ENCODE measurements at places on chromosomes 6 and 20.

- DNase-seq, result no peak
Observed at GRCh38 chr6:73639040-73639439, 14.8 kb downstream of the SLC17A5 start.

DNA sequence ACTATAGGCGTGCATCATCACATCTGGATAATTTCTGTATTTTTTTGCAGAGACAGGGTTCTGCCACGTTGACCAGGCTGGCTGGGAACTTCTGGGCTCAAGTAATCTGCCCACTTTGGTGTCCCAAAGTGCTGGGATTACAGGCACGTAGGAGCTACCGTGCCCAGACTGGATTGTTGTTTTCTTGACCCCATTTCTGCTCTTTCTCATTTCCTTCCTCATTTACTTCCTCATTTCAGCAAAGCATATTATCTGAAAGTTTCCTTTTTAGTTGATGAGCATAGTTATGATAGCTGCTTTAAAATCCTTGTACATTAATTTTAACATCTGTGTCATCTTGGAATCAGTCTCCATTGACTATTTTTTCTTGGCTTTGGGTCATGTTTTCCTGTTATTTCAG, 301.0 kb upstream of the RUNX2 start:
- no peak for DNase-seq

DNA sequence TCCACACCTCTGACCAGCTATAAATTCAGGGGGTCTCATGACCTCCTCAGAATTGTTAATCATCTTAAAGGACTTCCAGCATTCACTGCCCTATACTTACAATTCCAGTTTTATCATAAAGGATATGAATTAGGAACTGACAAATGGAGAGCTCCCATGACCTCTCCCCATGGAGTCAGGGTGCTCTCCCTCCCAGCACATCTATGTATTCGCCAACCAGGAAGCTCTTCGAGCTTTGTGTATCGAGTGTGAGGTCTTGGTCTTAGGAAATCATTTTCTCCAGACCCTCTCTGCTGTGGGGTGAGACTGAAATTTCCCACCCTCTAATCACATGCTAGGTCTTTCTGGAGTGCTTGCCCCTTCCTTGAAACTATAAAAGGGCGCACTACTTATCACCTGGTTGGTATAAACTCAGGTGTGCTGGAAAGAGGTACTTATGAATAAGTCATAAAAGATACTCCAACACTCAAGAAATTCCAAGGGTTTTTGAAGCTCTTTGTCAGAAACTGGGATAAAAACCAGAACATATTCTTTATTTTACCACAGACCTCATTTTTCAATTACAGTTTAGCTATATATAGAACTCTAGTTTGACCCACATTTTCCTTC, 238.4 kb upstream of the OPRM1 start:
- no peak for DNase-seq

DNA sequence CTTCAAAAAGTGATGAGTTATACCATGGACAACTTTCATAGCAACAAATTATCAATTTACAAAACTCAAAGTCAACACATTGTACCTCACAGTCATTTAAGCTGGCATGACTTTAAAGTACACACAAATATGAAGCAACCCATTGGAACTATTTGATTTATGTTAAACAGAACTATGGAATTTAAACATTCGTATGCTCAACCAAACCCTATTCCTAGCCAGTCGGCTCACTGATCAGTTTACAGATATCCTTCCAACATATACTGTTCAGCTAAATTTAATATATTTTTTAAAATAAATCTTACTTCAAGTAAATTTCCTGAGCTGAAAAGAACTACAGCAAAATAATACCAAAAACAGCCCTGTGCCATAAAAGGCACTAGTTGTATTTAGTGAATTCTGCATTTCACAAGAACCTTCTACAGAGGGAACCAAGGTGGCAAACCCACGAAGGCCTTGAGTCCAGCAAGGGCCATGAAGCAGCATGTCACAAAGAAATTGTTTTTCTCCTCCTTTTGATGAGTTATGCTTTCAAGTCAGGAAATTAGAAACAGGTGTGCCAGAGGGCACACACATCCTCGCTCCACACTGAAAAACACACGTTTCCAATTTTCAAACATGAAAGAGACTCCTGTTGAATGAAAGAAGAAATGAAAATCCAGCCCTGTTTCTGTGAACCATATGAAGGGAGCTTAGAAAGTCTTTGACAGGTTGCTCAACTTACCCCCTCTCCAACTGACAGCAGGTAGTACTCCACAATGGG, 122.8 kb downstream of the TASP1 start:
- no peak for DNase-seq

DNA sequence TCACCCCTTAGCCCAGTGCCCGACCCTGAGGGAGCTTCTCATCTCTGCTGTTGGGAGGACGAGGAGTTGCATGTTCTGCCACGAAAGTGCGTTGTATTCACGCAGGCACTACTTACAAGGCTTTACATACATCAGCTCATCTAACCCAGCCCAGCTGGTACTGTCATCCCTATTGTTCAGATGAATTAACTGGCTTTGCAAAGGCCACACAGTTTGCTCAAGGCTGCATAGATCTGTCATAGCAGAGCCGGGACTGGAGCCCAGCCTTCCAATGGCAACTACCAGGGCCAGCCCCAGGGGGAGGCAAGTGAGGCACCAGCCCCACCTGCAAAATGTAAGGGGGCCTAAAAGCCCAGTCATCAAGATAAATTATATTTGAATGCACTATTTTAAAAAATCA, 257.6 kb downstream of the NFATC2 start:
- no peak for DNase-seq

DNA sequence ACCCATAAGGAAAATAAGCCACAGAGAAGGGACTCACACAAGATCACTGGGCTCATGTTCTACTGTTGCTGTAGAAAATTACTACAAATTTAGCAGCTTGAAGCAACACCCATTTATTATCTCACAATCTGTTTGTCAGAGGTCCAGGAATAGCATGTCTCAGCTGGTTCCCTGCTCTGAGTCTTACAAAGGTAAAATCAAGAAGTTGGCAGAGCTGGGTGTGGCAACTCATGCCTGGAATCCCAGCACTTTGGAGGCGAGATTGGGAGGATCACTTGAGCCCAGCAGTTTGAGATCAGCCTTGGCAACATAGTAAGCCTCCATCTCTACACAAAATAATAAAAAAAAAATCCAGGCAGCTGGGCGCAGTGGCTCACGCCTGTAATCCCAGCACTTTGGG, 28.5 kb upstream of the ZNF831 start:
- DNase-seq, result no peak

- DNase-seq, result no peak
Observed at GRCh38 chr20:14724468-14724867, 387.1 kb upstream of the FLRT3 start.

All from NCI-H1694 treated with DMSO at 0.1 percent for 48 hours (cell line).